ENCODE measurements at places on chromosomes 6 and 20.

DNA sequence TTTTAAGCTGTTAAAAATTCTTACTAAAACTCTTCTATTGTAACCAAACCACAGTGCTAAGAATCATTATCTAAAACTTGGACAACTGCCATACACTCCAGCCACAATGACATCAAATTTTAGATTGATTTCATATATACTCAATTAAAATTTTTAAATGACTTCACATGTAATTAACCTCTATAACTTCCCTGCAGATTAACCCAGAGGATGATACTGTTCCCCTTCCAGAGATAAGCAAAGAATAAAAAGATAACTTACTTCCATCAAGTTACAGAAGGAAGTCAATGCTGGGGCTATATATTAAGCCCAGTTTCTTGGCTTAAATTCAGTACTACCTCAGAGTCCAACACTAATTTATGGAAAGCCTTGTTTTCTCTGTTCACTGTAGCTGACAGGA is 71.3 kb downstream of the ARHGAP18 start:
- no peak for DNase-seq

DNA sequence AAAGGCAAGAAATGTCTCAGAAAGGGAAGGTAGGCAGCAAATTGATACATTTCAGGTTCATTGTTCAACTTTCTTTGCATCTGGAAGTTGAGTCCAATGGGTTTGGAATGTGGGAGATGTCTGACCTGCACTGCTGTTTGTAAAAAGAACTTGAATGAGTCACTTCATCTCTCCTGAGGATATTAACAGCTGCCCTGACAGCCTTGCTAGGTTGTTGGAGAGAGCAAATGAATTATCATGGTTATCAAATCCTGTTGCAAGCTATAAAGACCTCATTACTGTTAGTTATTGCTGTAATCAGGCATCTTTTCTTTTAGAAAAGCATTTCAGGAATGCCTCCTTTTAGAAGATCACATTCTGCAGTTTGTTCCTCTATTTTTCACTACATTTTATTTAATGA is 23.0 kb upstream of the FLRT3 start:
- DNase-seq, result no peak

- no peak for DNase-seq
Measured at GRCh38 chr6:132130626-132131298, 179.6 kb upstream of the CCN2 start.

- DNase-seq, result no peak
Measured at GRCh38 chr6:54958446-54958845, 111.9 kb downstream of the FAM83B start.

- DNase-seq, result no peak
Measured at GRCh38 chr20:57433657-57434389, 42.6 kb downstream of the RBM38 start.

- DNase-seq, result no peak
Measured at GRCh38 chr20:48687117-48687800, 140.5 kb downstream of the PREX1 start.

- no peak for DNase-seq
Measured at GRCh38 chr6:53975941-53976615, 135.2 kb upstream of the MLIP start.

GRCh38 chr20:52490711-52491430 is 299.3 kb upstream of the ZFP64 start:
- DNase-seq, result no peak

DNA sequence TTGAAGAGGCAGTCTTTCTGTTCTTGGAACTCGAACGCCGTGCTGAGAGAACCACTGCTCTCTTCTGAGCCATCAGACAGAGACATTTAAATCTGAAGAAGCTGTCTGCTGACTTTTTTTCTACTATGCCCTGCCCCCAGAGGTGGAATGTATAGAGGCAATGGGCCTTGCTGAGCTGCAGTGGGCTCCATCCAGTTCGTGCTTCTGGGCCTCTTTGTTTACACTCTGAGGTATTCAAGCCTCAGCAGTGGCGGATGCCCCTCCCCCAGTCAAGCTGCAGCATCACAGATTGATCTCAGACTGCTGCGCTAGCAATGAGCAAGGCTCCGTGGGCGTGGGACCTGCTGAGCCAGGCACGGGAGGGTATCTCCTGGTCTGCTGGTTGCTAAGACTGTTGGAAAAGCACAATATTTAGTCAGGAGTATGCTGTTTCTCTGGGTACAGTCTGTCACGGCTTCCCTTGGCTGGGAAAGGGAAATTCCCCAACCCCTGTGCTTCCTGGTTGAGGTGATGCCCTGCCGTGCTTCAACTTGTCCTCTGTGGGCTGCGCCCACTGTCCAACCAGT is 526.8 kb downstream of the CD109 start:
- no peak for DNase-seq

GRCh38 chr20:36105711-36106226 is 48.8 kb upstream of the EPB41L1 start:
- no peak for DNase-seq

DNA sequence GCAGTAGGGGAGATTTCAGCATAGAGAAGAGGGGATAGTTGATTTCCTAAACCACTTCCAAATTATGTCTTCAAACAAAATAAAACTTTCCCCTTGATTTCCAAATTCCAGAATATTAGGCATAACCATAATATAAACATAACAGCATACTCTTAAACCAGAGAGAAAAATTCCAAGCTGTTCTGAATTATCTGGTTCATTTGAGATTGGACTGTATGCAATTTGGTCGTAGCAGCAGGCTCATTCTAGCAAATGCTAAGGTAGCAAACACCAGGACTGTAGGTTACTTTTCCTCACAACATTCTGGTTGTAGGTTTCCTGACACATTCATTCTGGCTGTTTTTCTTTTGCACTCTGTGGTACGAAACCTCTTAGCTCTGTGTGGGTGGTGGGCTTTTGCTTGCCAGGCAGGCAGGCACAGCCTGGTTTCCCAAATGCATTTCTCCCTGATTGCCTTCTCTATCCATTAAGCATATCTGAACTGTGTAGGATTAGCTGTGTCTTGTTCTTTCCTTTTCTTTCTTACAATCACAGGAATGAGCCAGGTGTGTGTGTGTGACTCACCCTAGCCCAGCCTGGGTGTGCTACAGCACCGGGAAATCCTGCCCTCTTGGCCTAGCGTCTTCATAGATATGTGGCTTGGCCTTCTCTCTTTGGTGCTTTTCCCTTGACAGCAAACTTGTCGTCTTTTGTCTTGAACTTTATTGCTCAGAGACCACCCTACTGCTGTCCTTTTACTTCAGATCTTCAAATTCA is 77.1 kb downstream of the JARID2 start:
- no peak for DNase-seq

GRCh38 chr20:8854571-8854970 is 214.3 kb upstream of the PLCB4 start:
- no peak for DNase-seq

DNA sequence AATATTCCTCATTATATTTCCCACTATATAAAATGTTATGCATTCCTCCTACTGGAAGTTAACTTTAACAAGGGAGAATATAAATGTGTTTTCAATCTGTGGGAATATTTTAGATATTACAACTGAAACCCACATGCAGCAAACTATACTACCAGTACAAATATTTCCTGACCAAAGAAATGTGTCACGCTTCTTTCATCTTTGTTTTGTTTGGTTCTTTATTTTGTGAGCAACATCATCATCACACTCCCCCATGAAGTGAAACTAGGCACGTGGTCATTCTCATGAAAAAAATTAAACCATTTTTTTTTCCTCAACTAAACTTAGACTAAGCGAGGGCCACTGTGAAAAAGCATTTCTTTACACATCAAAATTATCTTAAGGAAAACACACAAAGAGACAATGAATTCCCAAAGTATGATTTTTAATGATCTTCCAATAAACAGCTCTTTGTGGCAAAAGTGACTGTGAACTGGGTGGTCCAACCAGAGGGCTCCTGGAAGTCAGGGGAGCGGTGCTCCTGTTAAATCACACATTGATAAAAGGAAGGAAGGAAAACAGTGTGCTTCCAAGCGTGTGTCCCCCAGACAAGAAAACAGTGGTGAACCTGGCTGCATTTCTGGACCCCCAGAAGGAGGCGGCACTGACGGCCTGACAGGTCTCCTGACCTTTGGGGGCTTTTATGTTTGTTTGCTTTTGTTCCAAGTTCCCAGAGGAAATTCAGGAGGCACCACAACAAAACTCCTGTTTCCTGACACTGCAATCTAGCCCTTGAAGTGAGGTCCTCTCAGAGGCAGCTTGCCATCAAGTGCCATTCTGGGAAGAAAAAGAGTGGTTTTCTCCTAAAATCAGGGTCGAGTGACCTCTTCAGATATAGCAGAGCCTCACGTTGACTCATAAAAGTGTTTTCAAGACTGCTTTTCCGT is 166.8 kb upstream of the FOXQ1 start:
- no peak for DNase-seq

DNA sequence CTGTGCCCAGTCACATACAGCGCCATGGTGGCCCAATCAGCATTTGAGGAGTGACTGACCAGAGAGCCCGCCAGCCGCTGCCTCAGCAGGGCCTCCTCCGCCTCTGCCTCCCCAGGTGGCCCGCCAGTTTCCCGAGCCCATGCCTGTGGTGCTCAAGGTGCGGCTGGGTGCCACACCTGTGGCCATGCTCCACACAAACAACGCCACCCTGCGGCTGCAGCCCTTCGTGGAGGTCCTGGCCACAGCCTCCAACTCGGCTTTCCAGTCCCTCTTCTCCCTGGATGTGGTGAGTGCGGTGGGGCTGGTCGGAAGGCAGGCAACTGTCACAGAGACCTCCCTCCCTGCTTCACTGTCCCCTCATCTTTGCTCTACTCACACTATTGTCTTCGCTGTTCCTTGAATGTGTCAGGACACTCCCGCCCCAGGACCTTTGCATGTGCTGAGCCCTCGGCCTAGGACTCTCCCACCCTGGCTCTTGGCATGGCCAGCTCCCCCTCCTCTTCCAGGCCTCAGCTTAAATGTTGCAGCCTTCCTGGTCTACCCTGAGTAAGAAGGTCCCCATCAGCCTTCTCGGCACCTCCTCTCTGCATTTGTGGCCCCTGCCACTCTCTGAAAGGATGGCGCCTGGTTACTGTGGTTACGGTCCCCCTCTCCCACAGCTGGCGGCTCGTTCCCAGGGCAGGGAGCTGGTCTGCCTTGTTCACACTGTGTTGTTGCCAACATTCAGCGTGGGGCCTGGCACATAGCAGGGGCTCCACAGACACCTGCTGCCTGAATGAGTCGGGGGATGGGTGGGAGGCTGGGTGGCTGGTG is 11.8 kb upstream of the BPIFB6 start:
- no peak for DNase-seq

GRCh38 chr20:10856237-10857015 is 182.6 kb upstream of the JAG1 start:
- no peak for DNase-seq

DNA sequence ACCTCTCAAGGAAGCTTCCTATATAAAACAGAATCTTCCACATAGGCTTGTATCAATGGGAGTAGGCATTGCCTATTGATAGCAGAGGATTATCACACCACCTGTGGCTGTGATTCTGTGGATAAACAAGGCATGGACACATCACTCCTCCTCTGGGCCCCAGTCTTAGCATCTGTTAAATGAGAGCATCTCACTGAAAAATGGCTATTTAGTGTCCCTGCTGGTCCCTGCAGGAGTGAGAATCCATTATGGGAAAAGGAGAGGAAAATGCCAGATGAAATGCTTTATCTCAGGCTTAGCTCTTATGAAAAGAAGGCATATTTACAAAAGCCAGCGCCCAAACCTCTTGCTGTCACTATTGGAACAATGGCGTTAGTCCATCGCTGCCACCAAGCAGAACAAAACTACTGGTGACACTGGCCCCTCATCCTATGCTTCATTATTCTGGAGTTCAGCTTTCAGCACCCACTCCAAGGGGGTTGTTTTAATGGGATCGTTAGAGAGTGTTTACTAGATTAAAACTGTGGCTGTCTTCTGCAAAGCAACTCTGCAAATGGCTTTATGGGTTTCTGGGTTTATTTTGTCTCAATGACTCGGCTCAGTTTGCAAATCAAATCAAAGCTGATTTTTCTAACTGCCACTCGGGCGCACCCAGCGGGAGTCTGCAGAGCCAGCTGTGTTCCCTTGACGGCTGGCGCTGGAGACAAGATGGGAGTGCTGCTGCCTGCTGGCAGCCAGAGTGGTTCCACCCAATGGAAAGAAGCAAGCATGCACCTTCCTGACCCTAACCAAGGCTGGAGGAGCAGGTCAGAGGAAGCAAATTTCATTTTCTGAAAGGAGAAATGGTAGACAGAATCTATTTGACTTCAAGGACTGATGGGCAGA is 658.8 kb upstream of the CHD6 start:
- no peak for DNase-seq

GRCh38 chr6:147859071-147859470 is 350.6 kb downstream of the SAMD5 start:
- DNase-seq, result no peak

GRCh38 chr20:50838322-50838625 is 43.4 kb downstream of the BCAS4 start:
- DNase-seq, result no peak

DNA sequence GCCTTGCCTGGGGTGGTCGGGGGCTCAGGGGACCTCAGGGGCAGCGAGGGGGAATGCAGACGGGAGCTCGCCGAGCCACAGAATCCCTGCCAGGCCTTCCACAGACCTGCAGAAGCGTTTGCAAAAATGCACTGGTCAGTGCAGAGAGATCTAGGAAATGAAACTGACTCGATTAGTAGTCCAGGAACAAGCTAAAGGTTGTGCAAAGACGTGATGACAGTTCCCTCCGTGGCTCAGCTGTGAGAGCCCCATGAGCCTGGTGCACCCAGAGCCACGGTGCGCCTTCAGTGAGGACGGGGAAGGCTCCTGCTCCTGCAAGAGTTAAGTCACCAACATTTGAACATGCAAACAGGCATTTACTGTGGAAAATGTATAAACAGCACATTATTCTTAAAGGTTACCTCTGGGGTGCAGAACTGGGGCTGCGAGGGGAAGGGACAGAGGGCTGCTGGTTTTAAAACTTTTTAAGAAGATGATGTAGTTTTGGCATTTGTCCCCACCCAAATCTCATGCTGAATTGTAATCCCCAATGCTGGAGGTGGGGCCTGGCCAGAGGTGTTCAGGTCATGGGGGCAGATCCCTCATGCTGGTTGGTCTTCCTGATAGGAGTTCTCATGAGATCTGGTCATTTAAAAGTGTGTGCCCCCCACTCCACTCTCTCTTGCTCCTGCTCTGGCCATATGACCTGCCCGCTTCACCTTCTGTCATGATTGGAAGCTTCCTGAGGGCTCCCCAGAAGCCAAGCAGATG is 147.3 kb downstream of the DLL1 start:
- DNase-seq, result no peak

DNA sequence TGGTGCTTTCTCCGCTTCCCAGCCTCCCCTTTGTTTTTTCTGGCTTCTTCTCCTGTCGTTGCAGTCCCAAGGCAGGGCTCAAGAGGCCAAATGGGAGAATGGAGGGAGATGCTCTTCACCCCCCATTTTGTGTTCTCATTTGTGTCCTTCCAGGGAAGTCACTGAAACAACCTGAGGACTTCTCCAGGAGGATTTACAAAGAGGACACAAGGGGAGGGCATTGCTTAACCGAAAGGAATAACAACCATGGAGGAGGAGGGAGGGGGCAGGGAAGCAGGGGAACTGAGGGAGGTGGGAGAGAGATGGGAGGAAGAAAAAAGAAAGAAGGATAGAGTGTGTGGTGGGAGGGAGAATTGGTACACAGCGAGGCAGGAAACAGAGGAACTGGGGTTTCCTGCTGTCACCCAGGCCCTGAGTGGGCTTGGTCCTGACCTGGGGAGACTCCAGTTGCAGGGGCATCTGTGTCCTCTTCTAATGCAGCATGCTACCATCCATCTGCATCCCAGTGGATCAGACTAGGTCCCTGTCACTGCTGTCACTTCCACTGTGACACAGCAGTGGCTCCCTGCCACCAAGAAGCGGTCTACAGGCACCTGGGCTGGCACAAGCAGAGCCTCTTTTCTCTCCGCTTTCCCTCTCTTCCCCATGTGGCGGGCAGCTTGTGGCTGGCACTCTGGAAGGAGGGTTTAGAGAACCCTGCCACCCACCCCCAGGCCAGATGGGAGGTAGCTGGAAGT is 17.1 kb upstream of the MLN start:
- no peak for DNase-seq
